Dermis blood vessel endothelial cell (primary cell): ENCODE measurements at places on chromosomes 4 and X. TPM values are rescaled to one million over a fixed set of nuclear protein-coding genes. Genes with fewer than 3 reads are reported as not detected.

Gene SSX1
- not detected in 2 replicates for total RNA-seq

Gene HELT
- not detected in 2 replicates for total RNA-seq

Gene ADH4
- not detected in 2 replicates for total RNA-seq

Gene IDH3G
- total RNA-seq = 35.1 and 63.9 TPM in 2 replicates

Gene BDH2
- total RNA-seq = 25.5 and 26.5 TPM in 2 replicates

Gene NEIL3
- 2.4 and 6.8 TPM in 2 replicates for total RNA-seq

Gene GATA1
- not detected in 2 replicates for total RNA-seq

Gene FRMD7
- not detected in 2 replicates for total RNA-seq

Gene SOX3
- not detected in 2 replicates for total RNA-seq
